ENCODE measurements at places on chromosomes 6 and 20.
A peak's percentile ranks its signal among the peaks of the same experiment; 100 is the strongest.

DNA sequence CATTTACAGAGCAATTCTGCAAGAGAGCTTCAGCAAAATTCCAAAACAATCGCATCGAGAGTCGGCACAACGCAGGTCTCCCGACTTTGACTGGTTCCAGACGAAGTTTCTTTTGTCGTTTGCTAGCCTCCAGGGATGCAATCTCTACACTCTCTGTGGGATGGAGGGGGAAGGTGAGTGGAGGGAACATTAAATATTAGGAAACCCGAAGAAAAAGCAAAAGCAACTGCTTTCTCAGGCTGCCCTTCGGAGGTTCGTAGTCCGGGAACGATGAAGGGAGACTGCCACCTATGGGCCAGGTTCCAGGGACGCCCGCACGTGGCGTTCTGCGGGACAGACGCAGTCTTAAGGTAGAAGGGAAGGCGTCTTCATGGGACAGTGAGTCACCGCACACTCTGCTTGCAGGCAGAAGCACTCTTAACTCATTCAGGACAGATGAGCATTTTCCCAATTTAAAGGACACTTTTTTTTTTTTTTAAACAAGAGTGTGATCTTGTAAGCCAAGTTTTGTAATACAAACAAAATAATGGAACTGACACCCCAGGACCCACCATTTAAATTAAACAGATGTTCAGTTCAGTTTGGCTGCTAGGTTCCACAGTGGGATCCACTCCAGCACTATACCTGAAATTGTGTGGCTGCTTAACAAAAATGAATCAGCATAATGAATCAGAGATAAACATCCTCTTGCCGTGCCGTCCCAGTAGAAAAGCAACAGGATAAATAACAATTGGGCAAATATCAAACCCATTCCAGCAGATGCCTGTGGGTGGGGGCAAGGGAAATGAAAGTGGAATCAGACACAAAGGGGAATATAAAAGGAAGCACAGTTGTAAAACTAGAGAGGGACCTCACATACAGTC lies 65.8 kb upstream of the ARMC2 start:
- DNase-seq = peak; percentile 85

GRCh38 chr20:11195899-11196558 lies 522.2 kb upstream of the JAG1 start:
- DNase-seq = no peak

GRCh38 chr6:69601132-69601531 lies 195.7 kb downstream of the LMBRD1 start:
- no peak for DNase-seq

DNA sequence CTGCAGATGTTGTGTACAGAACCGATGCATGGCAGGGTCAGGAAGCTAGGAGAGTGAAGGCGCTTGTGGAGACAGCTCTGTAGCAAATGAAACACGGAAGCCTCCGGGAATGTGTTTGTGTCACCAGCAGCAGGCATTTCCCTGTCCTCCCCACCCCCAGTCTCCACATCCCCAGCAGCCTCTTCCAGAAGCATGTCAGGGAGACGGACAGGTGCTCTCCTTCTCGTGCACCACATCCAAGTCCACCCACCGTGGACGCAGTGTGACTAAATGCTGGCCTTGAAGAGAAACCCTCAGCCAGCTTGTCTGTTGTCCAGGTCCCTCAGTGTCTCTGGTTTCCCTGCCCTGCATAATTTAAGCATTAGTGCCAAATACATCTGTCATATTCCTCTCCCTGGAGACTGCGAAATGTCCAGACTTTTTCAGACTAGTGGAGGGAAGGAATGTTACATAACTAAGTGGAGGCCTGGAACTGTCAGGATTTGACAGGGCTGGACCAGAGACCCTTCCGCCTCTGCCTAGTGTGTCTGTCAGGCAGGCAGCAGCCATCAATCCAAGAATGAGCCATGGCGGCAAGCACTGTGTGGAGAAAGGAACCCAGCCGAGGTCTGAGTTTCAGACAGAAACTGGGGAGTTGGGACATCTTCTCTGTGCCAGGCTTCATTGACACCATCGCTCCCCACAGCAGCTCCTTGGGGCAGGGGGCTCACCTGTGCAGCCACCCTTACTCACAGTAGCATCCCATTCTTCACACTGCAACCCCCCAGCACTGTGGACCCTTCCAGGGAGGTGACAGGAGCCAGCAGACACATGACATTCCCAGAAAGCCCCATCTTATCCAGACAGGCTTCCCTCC lies 26.6 kb upstream of the PI16 start:
- DNase-seq = no peak
